ENCODE measurements at places on chromosomes 11 and 22.

- DNase-seq = no peak
These were observed 2.9 kb downstream of the LMF2 start for GRCh38 chr22:50504369-50505211.

- no peak for DNase-seq
These were observed 2.4 kb downstream of the PIM3 start for GRCh38 chr22:49962751-49963646.

DNA sequence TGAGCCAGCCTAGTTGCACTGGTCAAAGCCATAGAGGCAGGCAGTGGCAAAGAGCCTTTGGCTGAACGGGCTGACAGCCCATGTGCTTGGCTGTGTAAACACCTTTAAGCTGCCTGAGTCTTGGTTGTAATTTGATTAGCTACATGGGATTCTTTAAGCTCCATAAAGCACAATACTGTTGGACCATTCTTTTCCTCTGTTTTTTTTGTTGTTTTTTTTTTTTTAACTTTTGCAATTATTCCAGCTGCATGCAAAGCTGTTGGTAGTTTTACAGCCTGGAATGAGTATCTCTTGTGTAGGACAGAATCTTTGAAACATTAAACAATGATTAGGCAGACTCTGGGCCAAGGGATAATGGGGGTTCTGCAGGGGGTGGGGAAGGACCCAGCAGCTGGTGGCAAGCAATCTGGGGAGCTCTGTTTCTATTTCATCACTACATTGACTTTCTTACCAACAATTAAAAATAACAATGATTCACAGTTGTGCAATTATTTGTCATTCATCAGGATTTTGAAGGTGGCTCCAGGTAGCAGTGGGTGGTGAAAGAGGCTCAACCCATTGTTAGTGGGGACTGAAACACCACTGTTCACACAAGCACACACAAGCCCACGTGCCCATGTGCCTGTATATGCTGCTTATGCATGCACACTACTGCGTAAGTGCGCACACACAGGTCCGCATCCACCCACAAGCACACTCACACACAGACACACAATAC is 69.5 kb upstream of the CSNK2A3 start:
- DNase-seq = peak; percentile 67

DNA sequence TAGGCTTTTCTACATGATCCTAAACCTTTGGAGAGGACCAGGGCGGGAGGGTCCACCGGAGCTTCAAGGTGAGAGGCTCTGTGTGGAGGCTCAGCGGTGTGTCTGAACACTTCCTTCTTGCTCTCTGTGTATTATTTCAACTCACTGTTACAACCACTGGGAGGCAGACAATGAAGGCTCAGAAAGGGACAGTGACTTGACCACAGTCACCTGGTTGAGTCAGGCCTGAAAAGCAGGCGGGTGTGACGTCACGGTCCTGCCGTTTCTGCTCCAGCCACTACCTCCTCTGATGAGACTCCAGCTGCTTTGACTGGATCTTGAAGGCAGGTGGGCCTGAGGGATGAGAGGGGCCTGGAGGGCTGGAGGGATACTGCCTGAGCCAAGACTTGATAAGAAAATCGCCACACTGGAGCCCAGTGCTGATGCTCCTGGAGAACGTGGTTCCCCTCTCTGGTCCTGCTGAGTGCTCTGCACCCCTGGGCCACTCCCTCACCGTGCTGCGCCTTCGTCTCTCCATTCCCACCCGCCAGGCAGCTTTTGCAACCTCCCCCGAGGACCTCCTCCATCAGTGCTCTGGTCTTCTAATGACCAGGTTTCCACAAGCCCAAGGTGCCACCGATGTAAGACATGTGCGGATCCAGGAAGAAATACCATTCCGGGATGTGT is 27.9 kb downstream of the KCNC1 start:
- DNase-seq = no peak

GRCh38 chr11:44709281-44709562 is 17.5 kb upstream of the TSPAN18 start:
- no peak for DNase-seq

DNA sequence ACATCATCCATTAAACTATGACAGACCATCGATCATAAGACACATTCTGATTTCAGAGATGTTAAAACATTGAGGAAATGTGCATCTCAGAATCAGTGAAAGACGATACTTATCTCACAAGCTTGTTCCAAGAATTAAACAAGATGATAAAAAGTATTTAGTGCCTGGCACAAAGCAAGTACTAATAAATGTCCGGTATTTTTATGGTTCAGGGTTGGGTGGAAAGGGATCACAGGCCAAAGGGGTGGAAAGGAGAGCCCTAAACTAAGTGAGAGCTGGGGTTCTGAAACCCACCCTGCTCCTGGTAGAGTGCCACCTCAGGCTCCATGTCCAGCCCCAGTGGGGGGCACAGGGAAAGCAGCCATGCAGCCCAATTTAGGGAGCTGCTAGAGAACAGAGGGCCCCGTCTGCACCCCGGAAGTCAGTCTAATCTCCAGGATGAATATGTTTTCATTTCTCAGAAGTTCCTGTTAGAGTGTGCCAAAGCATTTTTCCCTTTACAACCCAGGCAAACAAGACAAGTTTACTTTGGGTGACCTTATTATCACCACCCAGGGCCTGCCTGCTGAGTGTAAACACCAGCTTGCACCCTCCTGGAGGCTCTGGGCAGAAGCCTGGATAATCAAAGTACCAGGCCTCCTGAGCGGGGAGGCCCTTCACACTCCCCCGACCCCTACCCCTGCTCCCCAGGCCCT is 3.8 kb upstream of the CREB3L1 start:
- no peak for DNase-seq

DNA sequence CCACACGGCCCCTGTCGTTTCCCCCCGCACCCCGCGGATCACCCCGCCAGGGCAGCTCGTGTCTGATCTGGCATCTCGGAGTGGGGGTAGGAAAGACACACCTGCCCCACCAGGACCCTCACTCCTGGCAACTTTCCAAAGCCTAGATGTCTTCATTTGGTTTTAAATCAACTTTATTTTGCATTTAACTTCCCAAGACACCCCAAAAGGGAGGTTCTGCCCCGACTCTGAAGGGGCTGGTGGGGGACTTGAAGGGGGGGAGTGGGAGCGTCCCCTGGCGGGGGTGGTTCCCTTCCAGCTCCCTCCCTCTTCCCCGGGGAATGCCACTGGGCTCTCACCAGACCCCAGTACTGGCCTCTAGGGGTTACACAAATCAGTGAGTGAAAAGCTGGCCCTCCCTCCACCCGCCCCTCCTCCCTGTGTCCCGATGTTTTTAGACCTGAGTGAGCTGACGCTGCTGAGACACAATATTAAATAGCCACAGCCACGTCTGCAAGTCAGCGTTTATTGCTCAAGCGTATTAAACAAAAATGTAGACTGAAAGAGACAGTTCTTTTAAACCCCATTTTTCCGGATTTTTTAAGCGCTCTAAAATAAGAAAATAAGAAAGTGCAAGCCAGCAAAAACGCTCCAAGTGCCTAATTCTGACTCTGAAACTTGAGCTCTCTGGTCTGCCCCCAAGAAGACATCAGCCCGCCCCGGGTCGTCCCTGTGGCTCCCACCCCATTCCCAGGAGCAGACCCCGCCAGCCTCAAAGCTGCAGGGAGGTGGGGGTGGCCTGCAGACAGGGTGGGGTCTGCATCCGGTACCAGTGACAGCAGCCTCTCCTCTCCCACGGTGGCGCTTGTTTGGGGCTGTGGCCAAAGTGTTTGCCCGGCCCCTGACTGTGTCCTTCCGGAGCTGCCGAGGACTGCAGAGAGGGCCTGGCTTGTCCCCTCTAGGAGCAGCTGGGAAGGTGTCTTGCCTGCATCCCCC is 1.1 kb upstream of the TTLL8 start:
- no peak for DNase-seq

DNA sequence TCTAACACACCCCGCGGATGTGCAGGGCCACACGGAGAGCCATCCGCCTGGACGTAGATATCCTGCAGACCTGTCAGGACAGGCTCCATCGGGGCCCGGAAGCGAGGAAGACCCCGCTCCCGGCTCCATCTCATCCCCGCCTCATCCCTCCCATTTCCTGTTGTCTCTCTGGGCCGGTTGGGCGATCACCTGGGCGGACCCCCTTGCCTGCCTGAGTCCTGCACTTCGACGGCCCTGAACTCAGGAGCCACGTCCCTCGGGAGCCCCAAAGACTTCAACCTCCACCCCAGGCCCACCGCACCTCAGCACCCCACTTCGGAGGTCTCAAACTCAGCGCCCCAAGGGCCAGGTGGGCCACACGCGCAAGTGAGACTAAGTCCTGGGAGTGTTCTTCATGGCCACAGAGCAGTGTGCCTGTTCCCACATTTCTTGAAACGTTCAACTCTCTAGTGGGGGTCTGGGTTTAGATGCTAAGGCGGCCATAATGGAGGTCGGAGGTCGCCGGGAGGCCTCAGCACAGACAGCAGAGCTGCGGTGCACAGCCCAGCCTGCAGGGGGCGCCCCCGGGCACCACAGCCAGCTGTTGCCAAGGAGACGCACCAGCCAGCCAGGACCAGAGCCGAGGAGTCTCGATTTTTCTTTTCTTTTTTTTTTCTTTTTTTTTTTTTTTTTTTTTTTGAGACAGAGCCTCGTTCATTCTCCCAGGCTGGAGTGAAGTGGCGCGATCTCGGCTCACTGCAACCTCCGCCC is 26.0 kb upstream of the FADD start:
- DNase-seq = no peak

DNA sequence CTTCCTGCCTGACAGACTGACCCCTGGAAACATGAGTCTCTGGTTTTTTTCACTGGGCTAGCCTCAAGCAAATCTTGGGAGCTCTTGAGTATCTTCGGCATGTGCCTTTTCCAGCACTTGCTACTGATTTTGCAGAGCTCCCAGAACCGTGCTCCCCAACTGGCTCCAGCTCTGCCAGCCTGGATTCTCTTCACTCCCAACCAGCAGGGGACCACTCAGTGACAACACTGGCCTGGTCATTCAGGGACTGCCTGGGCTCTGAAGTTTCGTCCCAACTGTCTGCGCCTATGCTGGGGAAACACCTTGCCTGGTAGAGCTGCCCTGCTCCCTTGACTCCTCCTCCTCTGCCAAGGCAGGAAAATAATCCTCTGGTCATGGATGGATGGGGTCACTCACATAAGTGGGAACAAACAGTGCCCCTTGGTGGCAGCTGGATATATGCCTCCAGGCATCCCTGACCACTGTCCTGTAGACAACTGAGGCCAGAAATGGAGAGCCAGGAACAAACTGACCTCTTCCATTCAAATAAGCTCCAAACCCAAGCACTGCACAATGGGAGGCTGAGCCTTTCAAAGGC is 30.2 kb downstream of the POLDIP3 start:
- no peak for DNase-seq

GRCh38 chr11:65634109-65634436 is 3.8 kb upstream of the SIPA1 start:
- DNase-seq = no peak

- no peak for DNase-seq
These were observed 186.3 kb downstream of the C11orf91 start for GRCh38 chr11:33514079-33514925.

DNA sequence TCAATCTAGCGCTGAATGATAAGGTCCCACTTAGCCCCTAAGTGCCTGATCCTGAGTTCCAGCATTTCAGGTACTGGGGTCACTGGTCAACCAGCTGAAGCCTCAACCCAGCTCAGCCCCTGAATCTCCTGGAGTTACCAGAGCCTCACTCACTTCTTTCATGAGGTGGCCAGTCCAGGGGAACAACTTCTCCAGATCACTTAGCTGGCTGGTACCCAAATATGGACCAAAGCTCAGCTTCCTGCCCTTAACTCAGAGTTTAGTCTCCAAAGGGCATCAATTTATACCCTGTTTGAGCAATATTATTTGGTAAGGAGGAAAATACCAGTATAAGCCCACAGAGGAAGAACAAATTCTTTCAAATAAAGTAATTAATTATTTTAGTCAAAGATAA is 105.6 kb downstream of the SLC1A2 start:
- DNase-seq = no peak

DNA sequence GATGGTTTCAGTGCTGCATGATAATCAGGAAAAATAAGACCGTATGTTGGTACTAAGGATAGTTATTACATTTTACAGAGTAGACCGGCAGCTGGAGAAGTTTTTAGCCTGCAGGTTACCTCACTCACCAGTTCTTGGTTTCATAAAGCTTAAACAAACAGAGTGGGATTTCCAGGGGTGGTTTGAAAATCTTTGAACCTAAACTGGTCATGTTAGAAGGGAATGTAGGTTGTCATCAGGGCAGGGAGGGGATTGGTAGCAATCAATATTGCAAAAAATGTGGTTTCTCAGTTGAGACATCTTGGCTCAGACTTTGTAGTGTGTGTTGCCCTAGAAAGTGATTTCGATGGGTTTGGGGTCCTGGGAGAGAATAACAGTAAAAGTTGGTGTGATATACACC is 17.5 kb downstream of the EXT2 start:
- DNase-seq = no peak

- DNase-seq = peak; percentile 74
These were observed 66.3 kb downstream of the PAK1 start for GRCh38 chr11:77407613-77408012.
